ENCODE measurements at places on chromosomes 3 and 15. TPM values are rescaled to one million over a fixed set of nuclear protein-coding genes. Genes with fewer than 3 reads are reported as not detected.

Gene CFAP44
- total RNA-seq, result 0.86 TPM

Gene CLDN11
- 1.6 TPM for total RNA-seq

Gene CSTA
- 5.5 TPM for total RNA-seq

Gene SLC28A2
- not detected for total RNA-seq

Gene PLSCR2
- total RNA-seq, result not detected

Gene RTP1
- not detected for total RNA-seq

Gene ALDH1A3
- total RNA-seq, result 6.8 TPM

Gene SNX22
- 3.0 TPM for total RNA-seq

Gene CPLX3
- not detected for total RNA-seq

Gene CAV3
- total RNA-seq, result not detected

Gene ISL2
- not detected for total RNA-seq

Gene GRAMD1C
- total RNA-seq, result 16.9 TPM

Gene NR2E3
- total RNA-seq, result not detected

Gene HDC
- 0.47 TPM for total RNA-seq

Gene GOLGA8J
- total RNA-seq, result 0.20 TPM

Gene ESYT3
- total RNA-seq, result 0.05 TPM

Gene XIRP1
- total RNA-seq, result 0.05 TPM

Gene AQP9
- 191 TPM for total RNA-seq

Gene ZNF609
- 13.7 TPM for total RNA-seq

Gene GP9
- total RNA-seq, result not detected

Gene SKOR1
- total RNA-seq, result 0.09 TPM

Gene AP3B2
- total RNA-seq, result not detected

Gene OR5AC2
- not detected for total RNA-seq

Gene TMEM43
- 16.8 TPM for total RNA-seq

Gene SCN11A
- 0.18 TPM for total RNA-seq

Gene GOLGA8H
- not detected for total RNA-seq

Gene ITIH3
- 928 TPM for total RNA-seq

Gene GASK1A
- 16.6 TPM for total RNA-seq

Gene BMF
- total RNA-seq, result 4.8 TPM

Gene SMCO1
- total RNA-seq, result not detected

Gene EPHB3
- total RNA-seq, result 0.37 TPM

Measured in right lobe of liver (tissue), 6 donors.